ENCODE measurements at places on chromosomes 1 and 21. TPM values are rescaled to one million over a fixed set of nuclear protein-coding genes. Genes with fewer than 3 reads are reported as not detected.

DNA sequence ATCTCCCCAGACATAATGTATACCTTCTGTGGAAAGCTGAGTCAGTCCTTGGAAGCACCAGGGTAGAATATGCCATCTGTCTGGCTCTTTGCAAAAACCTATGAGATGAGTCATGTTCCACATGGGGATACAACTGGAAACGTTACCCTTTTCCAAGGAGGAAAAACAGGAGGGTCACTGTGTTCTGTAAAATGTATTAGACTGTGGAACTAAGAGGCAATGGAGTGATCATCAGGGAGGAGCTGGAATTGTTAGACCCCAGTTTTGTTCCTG lies 16.1 kb upstream of the PSMD4 start:
- no peak for DNase-seq

DNA sequence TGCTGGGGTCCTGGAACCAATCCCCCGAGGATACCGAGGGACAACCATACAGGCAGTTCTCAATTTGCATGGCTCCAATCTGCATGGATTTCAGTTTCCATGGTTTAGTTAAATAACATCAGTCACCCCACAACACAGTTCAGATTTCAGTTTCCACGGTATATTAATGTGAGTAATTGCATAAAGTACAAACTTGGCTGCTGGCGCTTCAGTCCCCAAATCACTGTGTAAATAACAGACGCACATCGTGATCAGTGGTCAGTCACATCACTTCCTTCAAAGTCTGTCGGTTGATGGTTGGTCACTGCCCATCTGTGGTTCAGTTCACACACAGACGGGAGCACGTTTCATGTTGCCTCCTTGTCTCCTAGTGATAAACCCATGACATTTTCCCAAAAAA lies 66.4 kb upstream of the LPGAT1 start:
- no peak for DNase-seq

GRCh38 chr1:190812996-190813395 lies 335.3 kb upstream of the BRINP3 start:
- no peak for DNase-seq

GRCh38 chr1:215287362-215287761 lies 204.8 kb downstream of the KCNK2 start:
- no peak for DNase-seq

DNA sequence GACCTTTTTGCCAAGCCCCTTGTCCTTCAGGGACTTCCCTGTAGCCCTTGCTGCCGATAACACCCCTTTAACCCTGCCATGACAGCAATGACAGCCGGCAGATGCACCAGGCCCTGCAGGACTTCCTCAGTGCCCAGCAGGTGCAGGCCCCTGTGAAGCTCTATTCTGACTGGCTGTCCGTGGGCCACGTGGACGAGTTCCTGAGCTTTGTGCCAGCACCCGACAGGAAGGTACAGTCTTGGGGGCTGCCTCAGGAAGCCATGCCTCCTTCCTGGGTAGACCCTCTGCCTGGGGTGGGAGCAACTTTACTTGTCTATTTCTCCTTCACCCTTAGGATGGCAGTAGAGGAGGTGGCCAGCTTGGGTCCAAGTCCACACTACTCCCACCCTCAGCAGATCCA lies 16.1 kb upstream of the PADI6 start:
- no peak for DNase-seq

- peak; percentile 75 for DNase-seq
Observed at GRCh38 chr1:224498574-224499170, 64.1 kb upstream of the WDR26 start.

GRCh38 chr1:171852272-171852671 lies 11.0 kb downstream of the DNM3 start:
- no peak for DNase-seq

DNA sequence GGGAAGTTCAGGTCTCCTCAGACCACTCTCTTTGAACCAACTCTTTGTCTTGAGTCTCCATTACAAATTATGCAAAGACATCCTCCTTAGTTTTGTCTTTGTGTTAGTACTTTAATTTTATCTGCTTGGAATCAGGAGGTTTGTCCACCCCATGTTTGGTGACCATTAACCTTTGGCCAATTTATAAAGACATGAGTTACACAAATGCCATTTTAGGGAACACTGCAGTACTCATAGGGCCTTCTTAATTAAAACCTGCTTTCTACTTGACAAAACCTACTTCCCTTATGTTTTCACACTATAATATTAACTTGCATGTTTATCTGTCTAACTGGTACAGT lies 7.9 kb upstream of the CDC73 start:
- DNase-seq = no peak

Gene MEX3A
- total RNA-seq = 52.4 TPM

Gene DIO1
- total RNA-seq = not detected
